Foreskin keratinocyte (primary cell): ENCODE measurements at places on chromosomes 12 and 14.
A peak's percentile ranks its signal among the peaks of the same experiment; 100 is the strongest.

- peak; percentile 8 for DNase-seq
These were observed 757 bp downstream of the SLC25A3 start for GRCh38 chr12:98594050-98594835.

- peak; percentile 84 for DNase-seq
These were observed 368.6 kb downstream of the BCL11B start for GRCh38 chr14:98903371-98903770.

- no peak for DNase-seq
These were observed 187.1 kb downstream of the MON2 start for GRCh38 chr12:62653740-62654139.

DNA sequence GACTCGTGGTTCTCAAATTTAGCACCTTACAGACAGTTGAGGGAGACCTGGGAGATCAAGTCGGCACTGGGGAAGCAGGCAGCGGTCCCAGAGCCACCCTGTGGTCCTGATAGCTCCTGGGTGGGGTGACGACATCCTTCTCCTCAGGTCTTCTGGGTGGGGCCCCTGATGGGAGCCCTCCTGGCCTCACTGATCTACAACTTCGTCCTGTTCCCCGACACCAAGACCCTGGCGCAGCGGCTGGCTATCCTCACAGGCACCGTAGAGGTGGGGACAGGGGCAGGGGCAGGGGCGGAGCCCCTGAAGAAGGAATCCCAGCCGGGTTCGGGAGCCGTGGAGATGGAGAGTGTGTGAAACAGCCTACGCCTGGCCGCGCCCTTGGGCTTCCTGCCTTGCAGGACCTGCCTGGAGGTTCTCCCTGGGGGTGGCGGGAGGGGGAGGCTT lies 2.6 kb downstream of the AQP6 start:
- DNase-seq = no peak

DNA sequence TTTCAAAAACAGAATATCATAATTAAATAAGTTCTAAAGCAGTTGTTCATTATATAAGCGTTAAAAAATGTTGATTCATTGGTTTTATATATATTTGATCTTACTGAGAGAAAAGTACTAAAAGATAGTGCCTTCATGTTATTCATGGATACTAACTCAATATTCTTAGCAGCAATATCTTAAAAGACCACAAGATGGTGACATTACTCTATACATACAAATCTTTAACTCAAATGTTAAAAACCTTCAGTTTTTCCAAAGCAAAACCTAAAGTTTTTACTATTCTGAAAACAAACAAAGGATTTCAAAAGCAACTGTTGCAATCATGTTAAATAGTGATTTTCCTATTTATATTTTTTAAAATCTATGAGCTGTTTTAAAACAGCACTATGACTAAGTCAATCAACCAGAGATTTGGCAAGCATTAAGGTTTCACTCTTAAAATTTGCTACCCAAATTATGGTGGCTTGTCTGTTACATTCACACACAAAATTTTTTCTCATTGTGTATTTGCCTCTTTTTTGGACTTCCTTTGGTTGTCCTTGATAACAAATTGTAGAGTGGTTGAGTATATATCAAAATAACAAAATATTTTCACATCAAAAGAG lies 50.1 kb upstream of the RERGL start:
- DNase-seq = no peak

GRCh38 chr14:105537580-105538474 lies 11.4 kb downstream of the TMEM121 start:
- DNase-seq = no peak

DNA sequence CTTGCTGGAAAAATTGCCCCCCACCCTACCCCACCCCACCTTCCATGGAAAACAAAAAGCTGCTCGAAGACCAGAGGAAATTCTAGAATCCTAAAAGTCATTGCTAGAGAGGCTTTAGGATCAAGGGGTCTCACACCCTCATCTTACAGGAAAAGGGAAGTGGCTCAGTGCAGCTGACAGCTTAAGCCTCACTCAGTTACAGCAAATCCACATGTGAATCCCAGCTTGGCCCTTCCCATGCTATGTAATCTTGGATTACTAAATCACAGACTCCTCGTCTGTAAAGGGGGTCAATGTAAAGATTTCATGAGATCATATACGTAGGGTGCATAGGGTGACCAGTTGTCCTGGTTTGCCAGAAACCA lies 25.9 kb downstream of the CMKLR1 start:
- no peak for DNase-seq

GRCh38 chr14:71478542-71478941 lies 453.7 kb upstream of the RGS6 start:
- peak; percentile 26 for DNase-seq

DNA sequence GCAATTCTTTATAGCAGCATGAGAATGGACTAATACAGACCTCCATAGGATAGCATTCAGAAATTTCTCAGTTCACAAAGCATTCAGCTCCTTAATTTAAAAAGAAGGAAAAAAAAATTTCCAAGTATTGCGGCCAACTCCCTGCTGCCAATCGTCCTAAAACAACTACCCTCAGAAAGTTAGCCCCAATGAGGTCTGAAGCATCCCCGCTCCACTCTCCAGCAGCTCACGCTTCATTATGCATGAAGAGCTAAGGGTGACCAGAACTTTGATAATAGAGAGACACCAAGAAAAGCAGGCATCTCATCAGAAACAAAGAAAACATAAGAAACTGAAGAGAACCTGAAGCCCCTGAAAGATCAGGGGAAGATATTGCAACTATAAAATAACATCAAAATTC lies 172.8 kb upstream of the NUDT4 start:
- DNase-seq = no peak

DNA sequence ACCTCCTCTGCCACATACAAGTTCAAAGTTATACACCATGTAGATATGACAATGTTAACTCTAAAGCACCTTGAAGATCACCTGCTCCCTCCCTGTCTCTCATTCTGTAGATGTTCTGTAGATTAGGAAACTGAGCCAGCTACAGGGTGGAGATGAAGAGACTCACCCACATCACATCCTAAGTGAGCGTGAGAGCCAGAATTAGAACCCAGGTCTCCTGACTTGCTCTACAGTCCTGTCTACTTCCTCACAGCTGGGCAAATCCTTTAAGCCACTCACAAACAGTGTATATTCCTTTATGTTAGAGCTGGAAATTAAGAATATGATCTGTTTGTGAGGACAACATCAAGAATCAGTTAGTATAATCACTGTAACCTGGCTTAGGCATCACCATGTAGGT lies 1.8 kb downstream of the APPL2 start:
- no peak for DNase-seq

DNA sequence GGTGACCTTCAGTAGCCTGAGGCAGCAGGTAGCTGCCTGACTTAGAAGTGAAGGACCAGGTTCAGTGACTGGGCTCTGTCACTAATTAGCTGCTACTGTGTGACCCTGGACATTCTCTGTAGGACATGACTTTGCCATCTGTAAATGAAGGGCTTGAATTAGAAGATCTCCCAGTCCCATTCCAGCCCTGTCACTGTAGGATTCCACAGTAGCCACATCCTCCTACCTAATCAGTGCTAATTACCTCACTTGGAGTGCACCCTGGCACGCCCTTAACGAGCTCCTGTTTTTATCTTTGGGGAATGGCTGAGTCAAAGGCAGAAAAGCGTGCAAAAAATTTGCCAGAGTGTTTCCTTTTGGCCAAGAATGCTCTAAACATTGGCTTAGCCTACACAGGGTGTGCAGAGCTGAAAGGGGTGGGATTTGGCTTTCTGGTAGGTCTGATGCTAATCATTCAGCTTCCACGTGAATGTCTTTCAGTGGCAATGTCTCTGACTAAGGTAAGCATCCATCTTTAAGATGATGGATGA lies 6.8 kb downstream of the NTF3 start:
- DNase-seq = no peak

GRCh38 chr12:114847441-114848035 lies 163.6 kb upstream of the TBX3 start:
- DNase-seq = no peak

DNA sequence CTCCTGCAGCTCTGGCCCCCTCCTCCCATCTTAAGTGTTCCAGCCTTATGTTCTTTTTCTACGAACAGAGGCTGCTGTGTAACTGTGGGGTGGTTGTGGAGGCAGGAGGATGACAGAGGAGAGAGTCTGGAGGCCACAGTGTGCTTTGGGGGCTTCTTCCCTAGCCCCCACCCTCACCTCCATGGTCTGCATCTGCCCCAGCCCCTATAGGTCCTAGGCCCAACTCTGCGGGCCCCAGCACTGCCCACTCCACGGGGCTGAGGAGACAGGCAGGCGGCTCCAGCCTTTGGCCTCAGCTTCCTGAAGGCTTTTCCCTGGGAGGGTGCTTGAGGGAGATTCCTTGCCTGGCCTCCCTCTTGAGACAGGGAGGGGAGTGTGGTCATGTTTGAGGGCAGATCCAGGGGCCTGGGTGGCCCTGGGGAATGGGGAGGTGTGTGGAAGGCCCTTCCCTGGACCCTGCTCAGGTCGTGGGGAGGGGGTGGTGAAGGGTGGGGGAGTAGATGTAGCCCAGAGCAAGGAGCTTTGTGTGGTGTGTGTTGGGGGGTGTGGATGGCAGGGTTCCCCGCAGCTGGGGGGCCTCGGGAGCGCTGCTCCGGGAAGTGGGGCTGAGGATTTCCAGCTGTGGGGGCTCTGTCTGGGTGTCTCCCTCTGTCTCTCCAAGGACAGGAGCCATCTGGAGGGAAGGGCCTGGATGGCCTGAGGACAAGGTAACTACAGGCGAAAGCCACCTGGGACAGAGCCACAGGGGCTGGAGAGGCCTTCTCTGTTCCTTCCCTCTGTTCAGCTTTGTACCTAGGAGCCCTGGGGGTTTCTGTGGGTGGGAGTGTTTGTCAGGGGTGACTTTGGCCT lies 1.1 kb downstream of the SMIM41 start:
- DNase-seq = no peak

DNA sequence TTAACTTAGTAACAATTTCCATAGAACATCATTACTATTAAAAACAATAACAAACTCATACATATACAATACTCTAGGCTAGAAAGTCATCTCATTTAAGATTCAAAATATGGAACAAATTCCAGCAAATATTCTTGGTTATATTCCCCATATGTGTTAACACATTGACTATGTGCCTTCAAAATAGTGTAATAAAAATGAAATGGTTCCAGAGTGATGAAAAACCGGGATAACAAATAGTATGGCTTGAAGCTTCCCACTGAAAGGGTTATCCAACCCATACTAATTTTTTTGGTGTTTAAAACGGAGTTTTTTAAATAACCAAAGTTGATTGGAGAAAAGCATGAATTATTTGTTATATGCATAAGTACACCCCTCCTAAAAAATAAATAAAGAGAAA lies 5.3 kb downstream of the LRIG3 start:
- no peak for DNase-seq
